AG20443 (cell line): ENCODE measurements at places on chromosomes 7 and 10.
A peak's percentile ranks its signal among the peaks of the same experiment; 100 is the strongest.

GRCh38 chr7:86961686-86962085 lies 97.8 kb downstream of the ELAPOR2 start:
- no peak for DNase-seq

GRCh38 chr10:93313798-93314197 lies 168.3 kb downstream of the MYOF start:
- DNase-seq: no peak

DNA sequence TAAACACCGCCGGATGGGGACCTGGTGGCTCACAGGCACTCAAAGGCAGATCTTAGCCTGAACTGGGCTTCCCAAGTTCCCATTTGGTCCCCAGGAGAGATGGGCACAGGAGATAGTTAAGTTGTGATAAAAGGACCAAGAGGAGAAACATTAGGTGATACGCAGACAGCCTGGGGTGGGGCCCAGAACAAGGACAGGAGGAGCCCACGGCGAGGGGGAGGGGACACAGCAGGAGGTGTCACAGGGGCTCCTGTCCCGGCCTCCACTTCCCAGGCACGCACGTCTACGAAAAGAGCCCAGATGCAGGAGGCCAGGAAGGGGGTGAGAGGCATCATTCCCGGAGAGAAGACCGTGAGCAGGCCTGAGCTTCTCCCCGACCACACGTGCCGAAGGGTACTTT lies 16.3 kb upstream of the DNAAF5 start:
- DNase-seq: no peak

GRCh38 chr7:116328161-116328560 lies 117.8 kb downstream of the TES start:
- no peak for DNase-seq

GRCh38 chr10:103605359-103606096 lies 112.0 kb downstream of the NEURL1 start:
- peak; percentile 90 for DNase-seq

DNA sequence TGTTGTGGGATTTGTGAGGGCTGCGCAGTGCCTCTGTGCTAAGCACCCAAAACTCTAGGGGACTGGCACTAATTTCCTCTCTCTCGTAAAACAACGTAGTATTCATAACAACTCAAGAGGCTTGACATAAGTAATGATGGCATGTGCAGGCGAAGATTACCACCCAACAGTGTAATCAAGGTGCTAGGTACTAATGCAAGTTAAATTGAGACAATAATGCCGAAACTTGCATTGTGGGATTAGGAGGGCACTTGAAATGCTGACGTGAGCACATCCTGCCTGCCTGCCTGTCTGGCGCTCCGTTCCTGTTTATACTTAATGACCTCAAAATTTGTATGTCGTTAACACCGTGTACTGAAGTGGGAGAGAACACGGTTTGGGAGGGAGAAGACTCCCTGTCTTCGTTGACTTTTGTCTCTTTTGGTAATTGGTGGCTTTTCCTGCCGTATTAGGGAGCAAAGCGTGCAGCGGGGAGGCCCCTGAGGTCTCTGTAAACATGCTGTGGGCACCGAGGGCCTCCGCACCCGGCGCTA lies 139.0 kb downstream of the MGMT start:
- no peak for DNase-seq

DNA sequence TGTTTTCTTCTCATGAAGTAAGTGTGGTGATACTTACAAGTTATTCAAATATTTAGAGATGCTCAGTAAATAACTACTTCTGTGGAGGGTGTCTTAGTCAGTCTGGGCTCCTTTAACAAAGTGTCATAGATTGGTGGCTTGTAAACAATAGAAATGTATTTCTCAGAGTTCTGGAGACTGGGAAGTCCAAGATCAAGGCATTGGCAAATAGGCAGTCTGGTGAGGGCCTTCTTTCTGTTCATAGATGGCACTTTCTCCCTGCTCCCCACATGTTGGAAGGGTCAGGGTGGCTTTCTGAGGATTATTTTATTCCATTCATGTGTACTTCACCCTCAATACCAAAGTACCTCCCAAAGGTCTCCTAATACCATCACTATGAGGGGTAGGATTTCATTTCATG lies 18.4 kb downstream of the RPA3 start:
- no peak for DNase-seq

DNA sequence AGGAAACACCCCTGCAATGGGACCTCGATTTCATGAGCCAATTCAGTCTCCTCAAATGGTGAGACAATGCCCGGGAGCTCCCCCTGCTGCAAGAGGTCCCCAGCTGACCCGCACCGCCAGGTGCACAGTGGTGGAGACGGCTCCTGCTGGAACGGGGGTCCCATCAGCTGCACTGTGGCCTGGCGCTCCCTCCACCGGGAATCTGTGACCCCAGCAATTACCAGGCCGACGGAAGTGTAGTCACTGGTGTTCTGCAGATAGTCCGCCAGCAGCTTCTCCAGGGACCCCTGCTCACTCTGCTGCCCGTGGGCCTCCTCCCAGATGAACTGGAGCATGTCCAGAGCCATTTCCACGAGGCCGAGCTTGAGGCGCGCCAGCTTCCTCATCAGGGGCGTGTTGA lies 64.9 kb upstream of the NKX6-2 start:
- DNase-seq: no peak

DNA sequence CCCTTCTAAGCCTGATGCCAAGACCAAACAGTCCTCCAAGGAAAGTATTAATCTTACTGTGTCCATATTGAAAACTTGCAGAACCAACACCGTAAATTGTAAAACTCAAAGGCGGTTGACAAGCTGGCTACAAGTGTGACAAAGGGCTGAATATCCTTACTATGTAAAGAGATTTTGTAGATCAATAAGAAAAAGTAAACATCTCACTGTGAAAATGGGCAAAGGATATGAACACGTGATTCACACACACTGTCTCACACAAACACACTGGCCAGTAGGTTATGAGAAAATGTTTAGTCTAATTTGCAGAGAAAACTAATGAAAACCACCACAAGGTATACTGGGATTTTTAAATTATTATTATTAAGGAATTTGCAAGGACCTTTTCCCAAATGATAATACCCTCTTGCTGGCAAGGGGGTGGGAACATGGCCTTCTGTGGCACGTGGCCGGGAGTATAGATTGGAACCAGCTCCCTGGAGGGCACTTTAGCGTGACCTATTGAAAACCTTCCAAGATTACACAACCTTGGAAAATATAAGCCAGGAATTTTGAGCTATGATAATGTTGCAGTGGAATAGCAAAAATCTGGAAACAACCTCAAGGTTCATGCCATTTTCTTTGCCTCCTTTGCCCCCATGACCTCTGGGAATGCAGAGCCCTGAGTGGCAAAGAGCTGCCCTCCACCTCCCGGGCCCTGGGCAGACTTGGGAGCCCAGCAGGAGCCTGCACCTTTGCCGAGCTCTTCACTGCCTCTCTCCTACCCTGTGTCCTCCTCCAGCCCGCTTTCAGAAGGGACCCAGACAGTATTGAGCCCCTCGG lies 26.2 kb upstream of the SLC29A3 start:
- no peak for DNase-seq

- DNase-seq: peak; percentile 32
These were observed 274.7 kb upstream of the HGF start for GRCh38 chr7:82044497-82045080.

DNA sequence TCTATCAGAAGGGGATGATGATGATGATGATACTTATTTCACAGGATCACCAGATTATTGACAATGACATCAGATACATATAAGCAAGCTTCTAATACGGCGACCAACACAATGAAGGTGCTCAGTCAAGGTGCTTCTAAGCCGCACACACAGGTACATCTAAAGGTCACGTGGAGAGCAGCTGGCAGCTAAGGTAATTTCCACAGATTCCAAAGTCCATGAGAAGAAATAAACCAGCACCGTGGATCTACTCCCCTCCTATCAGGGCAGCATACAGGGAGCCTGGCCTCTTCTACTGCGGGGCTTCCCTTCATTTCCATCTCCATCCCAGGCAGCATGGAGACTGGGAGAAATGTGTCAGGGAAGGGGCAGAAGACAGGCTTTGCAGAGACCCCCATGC lies 37.5 kb downstream of the DENND11 start:
- DNase-seq: no peak

DNA sequence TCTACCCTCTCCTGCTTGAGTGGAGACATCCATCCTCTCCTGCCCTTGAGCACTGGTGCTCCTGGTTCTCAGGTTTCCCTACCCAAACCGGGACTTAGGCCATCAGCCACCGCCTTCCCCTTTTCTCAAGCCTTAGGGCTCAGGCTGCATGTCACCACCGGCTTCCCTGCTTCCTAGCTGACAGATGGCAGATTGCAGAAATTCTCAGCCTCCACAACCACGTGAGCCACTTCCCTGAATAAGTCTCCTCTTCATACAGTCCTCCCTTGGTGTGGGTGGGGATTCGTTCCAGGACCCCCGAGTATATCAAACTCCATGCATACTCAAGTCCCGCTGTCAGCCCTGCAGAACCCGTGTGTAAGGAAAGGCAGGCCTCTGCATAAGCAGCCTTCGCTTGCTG lies 203.5 kb upstream of the ZNF32 start:
- DNase-seq: no peak
